ENCODE measurements at places on chromosomes 2 and 18. TPM values are rescaled to one million over a fixed set of nuclear protein-coding genes. Genes with fewer than 3 reads are reported as not detected.

DNA sequence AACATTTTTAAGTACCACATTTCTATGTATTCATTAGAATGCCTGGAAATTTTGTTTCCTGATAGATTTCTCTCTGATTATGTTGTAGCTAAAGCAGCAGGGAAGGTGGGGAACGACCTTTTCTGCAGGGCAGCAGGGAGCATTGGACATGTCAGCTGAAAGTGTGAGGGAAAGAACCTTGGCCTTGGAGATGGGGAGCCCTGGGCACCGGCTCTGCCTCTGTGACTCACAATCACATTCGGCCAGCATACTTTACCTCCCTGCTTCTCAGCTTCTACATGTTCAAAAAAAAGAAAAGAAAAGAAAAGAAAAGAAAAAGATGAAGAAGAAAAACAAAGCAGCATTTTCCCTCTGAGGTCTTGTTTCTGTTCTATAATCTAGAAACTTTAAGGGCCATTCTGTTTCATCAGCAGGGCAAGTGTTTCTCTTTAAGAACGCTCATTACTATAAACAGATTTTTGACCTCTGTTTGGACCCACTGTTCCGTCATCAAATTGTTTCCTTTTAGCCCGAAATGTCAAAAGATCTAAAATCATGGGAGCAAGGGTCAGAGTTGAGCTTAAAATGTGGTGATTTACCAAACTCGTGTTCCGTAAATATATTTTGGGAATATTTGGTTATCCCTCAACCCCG, 27.9 kb downstream of the SETBP1 start:
- no peak for DNase-seq

- no peak for DNase-seq
Observed at GRCh38 chr2:46384457-46384815, 87.2 kb downstream of the EPAS1 start.

- DNase-seq: no peak
Observed at GRCh38 chr2:6934758-6935651, 17.8 kb downstream of the RNF144A start.

GRCh38 chr2:171315781-171316180, 118.0 kb downstream of the METTL8 start:
- DNase-seq: no peak

DNA sequence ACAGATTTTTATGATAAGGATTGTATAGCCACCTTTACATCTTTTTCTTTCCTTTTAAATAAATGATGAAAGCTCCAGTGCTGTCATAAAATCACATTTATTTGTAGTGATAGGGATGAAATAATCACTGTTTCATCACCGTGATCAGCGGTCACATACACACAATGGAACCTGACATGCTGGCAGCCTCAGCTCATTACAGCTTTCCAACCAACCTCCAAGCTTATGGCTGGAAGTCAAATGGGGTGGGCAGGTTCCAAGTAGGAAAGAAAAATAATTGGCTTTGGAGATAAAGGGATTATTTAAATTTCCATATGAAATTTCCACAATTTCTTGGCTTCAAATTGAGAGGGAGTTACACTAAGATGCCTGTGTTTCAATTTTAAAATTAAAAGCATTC, 251.3 kb downstream of the PLCL1 start:
- DNase-seq: no peak

- DNase-seq: no peak
Observed at GRCh38 chr2:27756091-27756490, 15.4 kb upstream of the MRPL33 start.

- no peak for DNase-seq
Observed at GRCh38 chr2:1827686-1828085, 83.4 kb upstream of the PXDN start.

DNA sequence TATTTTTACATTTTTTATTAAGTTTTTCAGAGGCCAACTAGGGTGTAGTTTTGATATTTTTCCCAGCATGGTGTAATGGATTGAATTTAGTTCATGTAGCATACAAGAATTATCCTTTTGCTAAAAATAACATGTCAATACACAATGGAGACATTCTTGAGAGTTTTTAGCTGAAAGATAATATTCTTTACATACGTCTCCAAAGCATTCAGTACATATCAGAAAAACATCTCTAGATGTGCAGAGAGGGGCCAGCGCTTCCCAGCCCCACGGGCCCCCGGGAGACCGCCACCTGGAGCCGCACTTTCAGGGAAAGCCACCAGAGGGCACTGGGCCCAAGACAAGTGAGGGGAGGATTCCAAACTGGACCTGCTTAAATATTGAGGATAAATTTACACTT, 499.4 kb downstream of the GALR1 start:
- peak; percentile 44 for DNase-seq

DNA sequence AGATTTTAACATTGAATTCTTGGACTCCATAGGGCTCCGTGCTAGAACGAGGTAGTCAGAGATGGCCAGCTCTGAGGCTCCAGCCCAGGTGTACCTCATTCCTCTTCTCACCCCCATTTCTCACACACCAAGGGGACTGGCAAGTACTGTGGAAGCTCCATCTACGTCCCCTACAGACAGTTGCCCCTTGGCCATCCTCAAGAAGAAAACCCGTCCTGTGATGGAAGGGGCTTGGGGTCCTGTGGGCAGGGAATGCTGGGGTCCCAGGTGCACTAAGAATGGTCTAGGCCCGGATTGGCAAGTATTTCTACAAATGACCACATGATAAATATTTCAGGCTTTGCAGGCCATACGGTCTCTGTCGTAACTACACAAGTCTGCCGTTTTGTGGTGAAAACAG, 110.3 kb downstream of the PDCL3 start:
- no peak for DNase-seq

DNA sequence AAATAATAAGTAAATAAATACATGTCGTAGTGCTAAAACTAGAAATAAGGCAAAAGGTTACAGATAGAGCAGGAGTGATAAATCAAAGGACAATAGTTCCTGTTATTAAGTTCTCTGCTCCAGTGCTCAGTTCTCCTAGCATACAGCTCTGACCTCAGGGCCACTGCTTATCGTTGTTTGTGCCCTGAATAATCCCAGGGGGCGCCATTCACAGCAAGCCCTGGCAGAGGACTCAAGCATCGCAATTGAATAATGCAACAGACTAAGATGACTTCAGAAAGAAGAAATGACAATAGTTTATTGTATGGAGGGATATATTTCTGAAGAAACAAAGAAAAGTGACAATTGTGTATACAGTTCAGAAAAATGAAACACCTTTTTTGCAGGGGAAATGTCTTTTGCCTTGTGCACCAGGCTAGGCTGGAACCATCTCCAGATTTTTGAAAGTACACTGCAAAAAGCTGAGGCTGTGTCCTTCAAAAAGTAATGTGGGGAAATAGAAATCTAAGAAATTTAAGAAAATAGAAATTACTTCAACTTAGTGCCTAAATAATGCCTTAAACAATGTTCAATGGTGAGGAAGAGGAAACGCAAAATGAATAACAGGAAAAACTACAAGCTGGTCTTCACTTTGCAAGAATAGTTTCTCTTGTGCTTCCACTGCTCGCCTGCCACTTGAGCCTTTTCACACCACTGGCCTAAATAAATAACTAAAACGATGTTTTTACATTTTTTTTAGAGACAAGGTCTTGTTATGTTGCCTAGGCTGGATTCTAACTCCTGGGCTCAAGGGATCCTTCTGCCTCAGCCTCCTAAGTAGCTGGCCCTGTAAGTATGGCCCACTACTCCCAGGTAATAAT, 19.0 kb upstream of the CCNYL1 start:
- DNase-seq: peak; percentile 19

DNA sequence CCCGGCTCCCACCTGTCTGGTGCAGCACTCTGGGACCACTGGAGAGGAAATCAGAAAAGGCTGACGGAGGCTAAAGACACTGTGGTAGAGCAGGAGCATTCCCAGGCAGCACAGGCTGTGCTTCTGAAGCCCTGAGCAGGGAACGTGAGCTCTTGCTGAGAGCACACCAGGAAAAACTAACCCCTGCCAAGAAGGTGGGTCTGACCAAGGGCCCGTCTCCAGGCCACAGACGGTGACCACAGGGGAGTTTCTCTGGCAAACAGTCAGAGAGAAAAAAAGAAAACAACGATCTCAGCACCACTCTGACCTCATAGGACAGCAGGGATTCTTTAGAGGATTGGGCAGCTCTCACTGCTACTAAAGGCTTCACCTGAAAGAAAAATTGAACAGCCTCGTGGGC, 201.4 kb downstream of the AFF3 start:
- DNase-seq: peak; percentile 63

Gene INPP4A
- 10.1 TPM for total RNA-seq

Gene UGT1A10
- 8.2 TPM for total RNA-seq

Gene SLC14A1
- 7.5 TPM for total RNA-seq

Gene ADAM23
- total RNA-seq: 1.1 TPM

Gene ALPI
- total RNA-seq: not detected

Gene LRRTM1
- total RNA-seq: not detected

Gene MEP1B
- not detected for total RNA-seq

Gene CTAGE1
- not detected for total RNA-seq

Data from Daoy (cell line).